Gastroesophageal sphincter (tissue), 4 donors: ENCODE measurements at places on chromosomes 3 and 15.
A peak's percentile ranks its signal among the peaks of the same experiment; 100 is the strongest.

- ATAC-seq = no peak
These were observed 3.2 kb downstream of the ALAS1 start for GRCh38 chr3:52200981-52201679.

DNA sequence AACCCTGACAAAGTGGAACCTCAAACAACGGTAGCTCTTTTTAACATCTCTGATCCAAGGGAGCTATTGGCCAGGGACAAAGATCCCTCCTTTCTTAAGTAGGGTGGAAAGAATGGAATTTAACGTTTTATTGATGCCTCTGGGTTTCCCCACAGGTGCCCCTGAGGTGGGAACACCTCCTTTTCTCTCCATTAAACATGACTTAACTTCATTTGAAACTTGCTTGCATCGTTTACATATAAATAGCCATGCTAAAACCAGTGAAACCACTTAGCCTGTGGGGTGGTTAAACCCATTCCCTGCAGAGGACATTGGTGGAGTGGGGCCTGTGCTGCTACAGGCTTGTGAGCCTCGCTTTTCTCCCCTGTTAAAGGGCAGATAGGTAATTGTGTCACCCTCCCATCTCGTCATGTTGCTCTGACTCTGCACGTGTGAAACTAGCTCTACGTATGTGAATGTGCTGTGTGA is 9.7 kb downstream of the CGNL1 start:
- no peak for ATAC-seq

DNA sequence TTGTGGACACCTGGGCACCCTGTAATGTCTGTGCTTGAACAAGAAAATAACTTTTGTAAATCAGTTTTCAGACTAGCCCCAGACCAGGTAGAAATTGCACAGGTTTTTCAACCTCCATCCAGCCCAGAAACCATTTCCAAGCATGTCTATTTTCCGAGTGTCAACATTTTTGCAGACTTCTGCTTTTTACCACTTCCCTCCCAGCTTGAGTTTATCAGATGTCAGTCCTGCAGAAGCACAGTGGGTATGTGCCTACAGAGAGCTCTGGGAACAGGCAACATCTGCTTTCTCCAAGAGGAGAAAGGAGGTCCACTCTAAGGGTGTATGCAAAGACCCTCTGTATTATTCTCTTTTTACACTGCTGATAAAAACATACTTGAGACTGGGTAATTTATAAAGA is 83.9 kb downstream of the LRRK1 start:
- ATAC-seq = no peak

DNA sequence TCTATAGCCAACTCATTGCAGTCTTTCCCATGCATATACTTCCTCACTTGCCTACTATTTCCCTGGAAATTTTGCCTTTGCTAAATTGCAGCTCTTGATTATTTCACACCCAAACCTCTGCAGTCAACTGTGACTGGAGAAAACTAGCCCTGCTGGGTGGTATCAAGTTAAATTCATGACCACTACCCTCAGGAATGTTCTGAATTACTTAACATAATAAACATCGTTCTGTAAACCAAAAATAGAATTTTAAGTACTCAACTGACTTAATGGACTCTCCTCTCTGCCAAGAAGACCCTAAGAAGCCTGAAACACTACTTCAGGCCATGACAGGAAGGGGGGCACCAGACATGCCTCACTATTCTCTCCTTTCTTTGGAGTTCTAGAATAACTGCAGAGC is 1278.0 kb upstream of the GBE1 start:
- no peak for ATAC-seq

DNA sequence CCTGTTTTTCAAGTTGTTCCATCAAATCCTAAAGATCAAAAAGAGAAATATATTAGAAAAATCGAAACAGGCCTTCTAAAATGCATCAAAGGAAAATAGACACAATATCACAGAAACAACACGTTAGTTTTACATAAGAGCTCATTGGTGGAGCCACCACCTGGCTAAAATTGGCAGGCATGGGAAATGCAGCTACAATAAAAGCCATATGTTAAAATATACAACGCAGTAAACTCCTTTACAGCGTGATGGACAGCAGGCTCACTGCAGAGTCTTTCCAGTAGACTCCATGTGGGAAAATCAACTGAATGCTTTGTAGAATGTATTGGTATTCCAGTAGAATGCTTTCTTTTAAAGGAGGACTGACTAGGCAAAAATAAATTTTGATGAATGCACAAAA is 40.9 kb upstream of the MYO5C start:
- ATAC-seq = no peak

GRCh38 chr3:131386429-131387165 is 5.0 kb downstream of the NUDT16 start:
- ATAC-seq = peak; percentile 63

GRCh38 chr3:128367761-128368160 is 98.9 kb downstream of the DNAJB8 start:
- no peak for ATAC-seq

GRCh38 chr3:168341192-168341815 is 245.6 kb upstream of the GOLIM4 start:
- ATAC-seq = no peak
